ENCODE measurements at places on chromosomes 11 and 22. TPM values are rescaled to one million over a fixed set of nuclear protein-coding genes. Genes with fewer than 3 reads are reported as not detected.
A peak's percentile ranks its signal among the peaks of the same experiment; 100 is the strongest.

TMPRSS13 gene
- 9.9 TPM for total RNA-seq

C11orf16 gene
- total RNA-seq, result not detected

DMC1 gene
- total RNA-seq, result not detected

KIRREL3 gene
- total RNA-seq, result not detected

TUBA8 gene
- 1.7 TPM for total RNA-seq

KRTAP5-11 gene
- total RNA-seq, result not detected

GTSE1 gene
- 0.43 TPM for total RNA-seq

LARGE1 gene
- total RNA-seq, result 33.5 TPM

CEP126 gene
- total RNA-seq, result 4.3 TPM

MMP27 gene
- not detected for total RNA-seq

LRRC4C gene
- 2.2 TPM for total RNA-seq

APOA4 gene
- not detected for total RNA-seq

OR5B21 gene
- total RNA-seq, result not detected

ZFTA gene
- 9.5 TPM for total RNA-seq

DNA sequence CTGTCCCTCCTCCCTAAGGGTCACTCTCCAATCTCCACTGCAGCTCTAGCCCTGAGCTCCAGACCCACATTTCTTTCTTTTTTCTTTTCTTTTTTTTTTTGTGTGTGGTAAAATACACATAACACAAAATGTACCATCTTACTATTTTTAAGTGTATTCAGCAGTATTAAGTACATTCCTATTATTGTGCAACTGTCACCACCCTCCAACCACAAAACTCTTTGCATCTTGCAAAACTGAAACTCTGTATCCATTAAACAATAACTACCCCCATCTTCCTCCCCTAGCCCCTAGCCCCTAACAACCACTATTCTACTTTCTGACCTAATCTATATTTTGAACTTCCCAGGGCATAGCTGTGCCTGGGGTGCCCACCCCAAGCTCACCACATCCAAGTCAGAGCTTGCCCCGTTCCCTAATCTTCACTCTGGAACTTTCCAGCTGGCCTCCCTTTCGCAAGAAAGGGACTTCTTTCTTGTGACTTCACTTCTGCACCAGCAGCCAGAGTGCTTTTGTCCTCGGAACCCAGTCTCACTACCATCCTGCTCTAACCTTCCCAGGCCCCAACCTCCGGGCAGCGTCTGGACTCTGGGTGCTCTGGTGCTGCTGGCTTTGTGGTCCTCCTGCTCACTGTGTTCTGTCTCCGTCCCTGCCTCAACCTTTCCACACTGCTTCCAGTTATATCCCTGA, 30.7 kb downstream of the PARVG start:
- DNase-seq, result no peak
- no peaks in the 10 kb centered on the region for H3K27me3 ChIP-seq
- no peaks in the 10 kb centered on the region for H3K36me3 ChIP-seq
- H3K4me3 ChIP-seq, result no peak overlapping the region
- H3K27ac ChIP-seq, result no peak overlapping the region

DNA sequence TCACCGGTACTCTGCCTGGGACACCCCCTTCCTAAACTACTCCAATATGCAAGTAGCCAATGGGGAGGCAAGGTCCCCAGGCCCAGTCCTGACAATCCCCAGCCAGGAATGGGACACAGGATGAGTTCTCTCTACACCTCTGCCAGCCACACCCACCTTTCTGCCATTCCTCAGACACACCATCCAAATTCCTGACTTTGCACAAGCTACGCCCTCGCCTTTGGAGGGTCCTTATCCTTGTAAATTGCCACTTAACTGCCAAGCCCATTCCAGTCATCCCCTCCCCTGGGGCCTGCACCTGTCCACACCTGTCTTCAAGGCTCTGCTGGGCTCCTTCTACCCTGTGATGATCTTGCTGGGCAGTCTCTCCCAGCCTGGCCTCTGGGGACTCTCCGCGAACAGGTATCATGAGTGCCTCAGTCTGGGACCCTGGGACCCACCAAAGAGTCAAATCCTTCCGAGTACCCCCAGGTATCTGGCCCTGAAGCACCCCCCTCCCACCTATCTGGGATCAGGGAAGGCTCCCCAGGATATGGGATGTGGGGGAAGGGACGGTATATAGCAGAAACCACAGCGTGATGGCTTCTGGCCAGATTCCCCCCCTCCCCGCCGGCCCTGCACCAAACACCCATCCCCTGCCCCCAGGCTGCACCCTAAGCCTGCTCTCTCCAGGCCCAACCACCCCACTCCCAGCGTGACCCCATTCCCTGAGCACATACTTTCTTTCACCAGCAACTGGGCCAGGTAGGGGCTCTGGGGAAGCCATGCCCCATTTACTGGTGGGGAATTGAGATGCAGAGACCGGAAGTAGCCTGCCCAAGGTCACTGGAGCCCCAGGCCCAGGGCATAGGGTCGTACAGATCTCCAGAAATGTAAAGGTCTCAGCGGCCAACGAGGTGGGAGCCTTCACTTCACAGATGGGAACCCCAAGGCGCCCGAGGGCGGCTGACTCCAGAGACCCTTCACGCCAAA, 806 bp downstream of the ARAP1 start:
- H3K27me3 ChIP-seq, result no peaks in the 10 kb centered on the region
- no peak for DNase-seq
- H3K27ac ChIP-seq, result peak overlapping the region; percentile 79
- H3K4me3 ChIP-seq, result peak overlapping the region; percentile 80

DNA sequence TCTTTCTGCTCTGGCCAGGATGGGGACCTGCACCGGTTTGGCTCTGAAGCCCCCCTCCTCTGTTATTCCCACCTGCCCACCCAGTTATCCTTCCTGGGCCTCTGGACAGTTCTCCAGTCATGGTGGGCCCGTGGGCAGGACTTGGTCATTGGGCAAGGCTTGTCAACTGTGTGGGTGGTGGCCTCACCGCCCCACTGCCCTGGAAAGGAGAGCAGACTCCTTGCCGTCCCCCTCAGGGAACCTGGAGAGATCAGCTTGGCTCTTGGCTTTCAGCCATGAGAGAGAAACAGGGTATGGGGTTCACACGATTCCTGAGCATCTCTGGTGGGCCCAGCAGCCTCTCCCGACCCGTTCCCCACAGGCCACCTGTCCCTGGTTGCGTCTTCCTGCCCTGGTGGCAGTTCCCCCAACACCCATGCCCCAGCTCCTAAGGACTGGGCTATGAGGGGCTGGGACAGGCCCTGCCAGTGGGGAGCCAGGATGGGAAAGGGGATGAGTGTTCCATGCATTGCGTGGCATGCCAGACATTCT, 92.3 kb downstream of the MORC2 start:
- H3K27ac ChIP-seq, result no peak overlapping the region
- DNase-seq, result peak; percentile 36
- no peaks in the 10 kb centered on the region for H3K27me3 ChIP-seq
- H3K36me3 ChIP-seq, result no peaks in the 10 kb centered on the region
- no peak overlapping the region for H3K4me3 ChIP-seq

GRCh38 chr22:38824585-38824984, 19.2 kb downstream of the NPTXR start:
- DNase-seq, result no peak
- H3K27me3 ChIP-seq, result no peaks in the 10 kb centered on the region
- no peak overlapping the region for H3K4me3 ChIP-seq
- no peaks in the 10 kb centered on the region for H3K4me1 ChIP-seq
- no peaks in the 10 kb centered on the region for H3K36me3 ChIP-seq

GRCh38 chr11:107953446-107953845, 25.2 kb downstream of the RAB39A start:
- H3K27me3 ChIP-seq, result no peaks in the 10 kb centered on the region
- peaks cover 6% of the 10 kb centered on the region for H3K4me1 ChIP-seq
- H3K4me3 ChIP-seq, result no peak overlapping the region
- no peaks in the 10 kb centered on the region for H3K36me3 ChIP-seq
- DNase-seq, result no peak

- H3K36me3 ChIP-seq, result no peaks in the 10 kb centered on the region
- no peak for DNase-seq
- no peaks in the 10 kb centered on the region for H3K27me3 ChIP-seq
- H3K4me3 ChIP-seq, result no peak overlapping the region
- no peaks in the 10 kb centered on the region for H3K4me1 ChIP-seq
Measured at GRCh38 chr11:67530282-67530592, 7.0 kb upstream of the CABP2 start.

- no peaks in the 10 kb centered on the region for H3K36me3 ChIP-seq
- H3K27ac ChIP-seq, result no peak overlapping the region
- H3K4me1 ChIP-seq, result no peaks in the 10 kb centered on the region
- peaks cover 60% of the 10 kb centered on the region for H3K27me3 ChIP-seq
- H3K4me3 ChIP-seq, result no peak overlapping the region
Measured at GRCh38 chr11:20672575-20672974, 3.2 kb downstream of the NELL1 start.

- no peak overlapping the region for H3K4me3 ChIP-seq
- no peaks in the 10 kb centered on the region for H3K36me3 ChIP-seq
- no peak overlapping the region for H3K27ac ChIP-seq
- peaks cover 10% of the 10 kb centered on the region for H3K27me3 ChIP-seq
- no peak for DNase-seq
Measured at GRCh38 chr22:26436903-26437515, 7.9 kb downstream of the ASPHD2 start.

DNA sequence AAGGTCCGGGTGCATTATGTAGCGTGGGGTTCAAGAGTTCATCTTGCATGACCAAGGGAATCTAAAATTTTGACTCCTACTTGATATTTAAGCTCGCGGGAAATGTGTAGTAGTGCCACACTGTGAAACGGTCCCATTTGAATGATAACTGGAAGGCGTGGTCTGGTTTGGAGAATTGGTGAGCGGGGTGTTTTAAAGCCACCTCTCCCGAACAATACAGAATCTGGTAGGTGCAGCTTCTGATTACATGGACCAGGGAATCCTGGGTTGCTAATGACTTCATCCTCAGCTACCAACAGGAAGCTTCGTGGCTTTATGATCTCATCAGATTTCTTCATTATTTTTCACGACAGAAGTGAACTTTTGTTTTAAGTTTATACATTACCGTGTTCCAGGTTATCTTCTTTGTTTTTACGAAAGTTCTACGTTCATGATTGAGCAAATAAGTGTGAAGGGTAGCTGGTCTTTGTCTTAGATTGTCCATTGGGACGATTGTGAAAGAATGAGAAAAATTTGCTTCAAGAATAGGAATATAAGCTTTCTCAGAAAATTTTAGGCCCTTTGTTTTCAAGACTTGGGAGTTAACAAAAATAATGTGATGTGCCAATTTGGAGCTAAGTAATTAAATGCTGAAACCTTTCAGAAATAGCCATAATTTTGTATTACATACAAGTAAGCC, 1.7 kb downstream of the QSER1 start:
- H3K27ac ChIP-seq, result peak overlapping the region; percentile 85
- H3K27me3 ChIP-seq, result no peaks in the 10 kb centered on the region
- H3K4me3 ChIP-seq, result peak overlapping the region; percentile 86
- peaks cover 16% of the 10 kb centered on the region for H3K4me1 ChIP-seq

- H3K27ac ChIP-seq, result peak overlapping the region; percentile 97
- H3K36me3 ChIP-seq, result peaks cover 30% of the 10 kb centered on the region
- no peaks in the 10 kb centered on the region for H3K4me1 ChIP-seq
- peak; percentile 99 for DNase-seq
- peak overlapping the region; percentile 70 for H3K4me3 ChIP-seq
Measured at GRCh38 chr11:61814958-61815789, 1.6 kb downstream of the FADS1 start.

DNA sequence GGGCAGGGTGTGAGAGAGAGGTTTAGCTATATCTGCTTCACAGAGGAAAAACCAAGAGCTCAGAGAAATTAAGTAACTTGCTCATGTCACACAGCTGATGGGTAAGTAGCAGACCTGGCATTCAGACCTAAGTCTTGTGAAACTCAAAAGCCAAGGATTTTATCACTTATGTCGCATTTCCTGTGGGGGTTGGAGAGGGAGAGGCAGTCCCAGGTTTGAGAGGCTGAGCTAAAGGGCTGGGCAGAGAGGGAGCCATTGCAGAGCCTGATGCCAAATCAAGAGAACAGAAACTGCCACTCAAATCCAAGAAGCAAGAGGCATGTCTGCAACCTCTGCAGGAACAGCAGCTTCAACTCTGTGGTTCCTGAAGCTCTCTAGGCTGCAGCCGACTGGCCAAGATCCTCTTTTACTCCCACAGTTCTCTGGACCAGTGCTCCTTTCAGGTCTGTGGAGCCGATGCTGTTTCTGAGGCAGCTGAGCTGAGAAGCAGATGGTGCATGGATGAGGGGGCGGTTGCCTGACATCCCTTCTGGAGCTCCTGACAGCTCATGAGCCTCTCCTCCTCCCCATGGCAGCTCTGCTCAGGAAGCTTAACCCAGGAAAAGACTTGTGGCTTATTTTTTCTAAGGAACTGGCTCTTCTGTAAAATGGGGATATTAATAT, 47.6 kb upstream of the NAV2 start:
- H3K27ac ChIP-seq, result no peak overlapping the region
- no peaks in the 10 kb centered on the region for H3K27me3 ChIP-seq
- H3K36me3 ChIP-seq, result no peaks in the 10 kb centered on the region
- DNase-seq, result no peak
- no peak overlapping the region for H3K4me3 ChIP-seq

DNA sequence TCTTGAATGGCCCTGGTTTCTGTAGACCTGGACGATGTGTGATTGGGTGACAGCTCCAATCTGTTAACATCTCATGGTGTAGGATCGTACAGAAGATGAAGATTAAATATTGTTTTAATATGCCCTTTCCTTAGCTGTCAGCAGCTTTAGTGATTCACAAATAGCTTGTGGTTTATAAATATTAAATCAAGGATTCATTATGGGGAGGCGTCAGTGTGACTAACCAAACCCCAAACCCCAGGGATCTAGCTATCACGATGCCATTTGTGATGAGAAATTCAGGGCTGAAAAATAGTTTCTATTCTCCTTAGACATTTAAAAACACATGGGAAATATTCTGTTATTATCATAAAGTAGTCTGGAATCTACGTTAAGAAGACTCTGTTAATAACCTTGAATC, 73.4 kb downstream of the NCAM1 start:
- no peaks in the 10 kb centered on the region for H3K36me3 ChIP-seq
- no peaks in the 10 kb centered on the region for H3K4me1 ChIP-seq
- H3K4me3 ChIP-seq, result no peak overlapping the region
- no peaks in the 10 kb centered on the region for H3K27me3 ChIP-seq

GRCh38 chr11:63023841-63024648, 8.4 kb upstream of the SLC22A8 start:
- DNase-seq, result peak; percentile 91
- no peak overlapping the region for H3K4me3 ChIP-seq
- peaks cover 7% of the 10 kb centered on the region for H3K4me1 ChIP-seq

- no peak overlapping the region for H3K4me3 ChIP-seq
- no peaks in the 10 kb centered on the region for H3K36me3 ChIP-seq
- no peaks in the 10 kb centered on the region for H3K4me1 ChIP-seq
- no peak overlapping the region for H3K27ac ChIP-seq
- no peaks in the 10 kb centered on the region for H3K27me3 ChIP-seq
Measured at GRCh38 chr11:6197466-6198200, 1.4 kb upstream of the OR52W1 start.

DNA sequence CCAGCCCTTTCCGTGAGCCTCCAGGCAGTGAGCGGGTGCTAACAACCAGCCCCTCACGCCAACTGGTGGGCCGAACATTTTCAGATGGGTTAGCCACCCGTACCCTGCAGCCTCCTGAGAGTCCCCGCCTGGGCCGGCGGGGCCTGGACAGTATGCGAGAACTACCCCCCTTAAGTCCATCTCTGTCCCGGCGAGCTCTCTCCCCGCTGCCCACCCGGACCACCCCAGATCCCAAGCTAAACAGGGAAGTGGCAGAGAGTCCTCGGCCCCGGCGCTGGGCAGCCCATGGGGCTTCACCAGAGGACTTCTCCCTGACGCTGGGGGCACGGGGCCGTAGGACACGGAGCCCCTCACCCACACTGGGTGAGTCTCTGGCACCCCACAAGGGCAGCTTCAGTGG, 20.6 kb downstream of the PHLDB1 start:
- H3K4me3 ChIP-seq, result no peak overlapping the region
- H3K36me3 ChIP-seq, result peaks cover 65% of the 10 kb centered on the region
- H3K27ac ChIP-seq, result no peak overlapping the region
- H3K27me3 ChIP-seq, result no peaks in the 10 kb centered on the region

Measured in upper lobe of right lung (tissue), 1 donor.